ENCODE measurements at places on chromosomes 6 and 20.

DNA sequence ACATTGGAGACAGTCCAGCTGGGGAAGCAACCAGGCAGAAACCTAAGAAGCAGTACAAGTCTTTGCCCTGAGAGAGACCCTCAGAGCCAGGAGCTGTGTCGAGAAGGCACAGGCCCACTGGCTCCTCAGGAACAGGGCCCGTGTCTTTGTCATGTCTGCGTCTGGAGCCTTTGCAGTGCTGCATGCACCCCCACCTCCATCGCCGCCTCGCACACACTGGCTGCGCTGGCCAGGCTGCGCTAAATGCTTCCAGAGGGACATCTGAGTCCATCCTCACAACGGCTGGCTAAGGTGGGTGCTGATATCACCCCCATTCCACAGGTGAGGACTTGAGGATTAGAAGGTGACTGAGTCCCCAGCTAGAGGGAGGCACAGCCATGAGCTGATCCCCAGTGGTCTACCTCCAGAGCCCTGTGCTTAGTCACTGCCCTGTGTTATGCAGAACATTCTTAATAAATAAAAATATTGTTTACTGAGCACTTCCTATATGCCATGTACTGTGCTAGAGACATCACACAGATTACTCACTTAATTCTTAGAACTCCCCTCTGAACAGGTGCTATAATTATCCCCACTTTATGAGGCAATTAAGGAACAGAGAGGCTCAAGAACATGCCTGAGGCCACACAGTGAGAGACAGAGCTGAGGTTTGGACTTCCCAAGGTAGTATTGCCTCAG is 27.6 kb downstream of the GABRR2 start:
- DNase-seq: no peak

DNA sequence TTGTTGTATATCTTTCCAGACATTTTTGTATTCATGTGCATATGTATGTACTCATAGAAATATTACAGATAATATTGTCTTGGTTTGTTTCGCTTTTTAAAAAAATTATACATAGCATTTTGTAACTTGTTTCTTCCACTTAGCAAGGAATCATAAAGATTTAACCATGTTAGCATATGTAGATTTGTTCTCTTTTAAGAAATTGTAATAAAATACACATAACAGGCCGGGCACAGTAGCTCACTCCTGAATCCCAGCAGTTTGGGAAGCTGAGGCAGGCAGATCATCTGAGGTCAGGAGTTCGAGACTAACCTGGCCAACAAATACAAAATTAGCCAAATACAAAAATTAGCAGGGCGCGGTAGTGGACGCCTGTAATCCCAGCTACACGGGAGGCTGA is 44.4 kb upstream of the CSE1L start:
- no peak for DNase-seq

DNA sequence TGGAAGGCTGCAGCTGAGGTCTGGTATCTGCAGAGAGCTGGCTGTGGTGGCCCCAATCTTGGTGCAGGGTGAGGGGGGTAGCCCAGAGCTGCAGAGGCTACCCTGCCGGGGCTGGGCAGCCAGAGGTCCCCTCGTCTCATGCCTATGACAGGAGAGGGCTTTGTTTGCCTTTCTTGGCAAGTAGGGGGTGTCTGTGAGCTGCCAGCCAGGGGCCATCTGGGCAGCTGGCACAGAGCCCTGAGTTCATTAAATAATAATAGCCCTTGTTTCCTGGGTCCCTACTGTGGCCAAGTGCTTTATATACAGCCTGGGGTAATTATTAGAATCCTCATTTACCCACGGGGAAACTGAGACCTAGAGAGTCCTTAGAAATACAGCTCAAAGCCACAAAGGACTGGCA is 66.6 kb downstream of the EZR start:
- no peak for DNase-seq

DNA sequence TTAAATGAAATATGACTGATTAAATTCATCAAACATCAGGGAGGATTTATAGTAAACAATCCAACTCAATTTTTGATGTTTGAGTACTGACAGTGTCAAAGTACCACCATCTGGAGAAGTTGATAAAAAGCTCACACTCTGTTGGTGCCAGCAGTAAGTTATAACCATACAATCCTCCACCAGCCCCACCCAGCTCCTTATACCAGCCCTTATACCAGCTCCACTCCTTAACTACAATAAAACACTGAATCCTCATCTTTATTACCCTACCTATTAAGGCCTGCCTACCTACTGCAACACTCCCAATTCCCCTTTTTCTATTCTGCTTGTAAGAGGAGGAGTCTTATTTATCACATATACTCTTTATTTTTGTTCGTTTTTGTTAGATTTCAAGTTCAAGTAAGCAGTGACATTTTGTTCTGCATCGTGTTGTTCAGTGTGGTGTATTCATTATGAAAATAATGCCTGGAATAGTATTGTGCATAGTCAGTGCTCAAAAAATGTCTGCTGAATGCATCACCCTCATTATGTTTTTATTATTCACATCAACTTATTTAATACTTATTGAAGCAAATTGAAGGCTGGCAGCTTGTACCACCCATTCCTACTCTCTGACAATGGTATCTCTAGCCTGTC is 954.7 kb upstream of the ADGRB3 start:
- DNase-seq: no peak

GRCh38 chr20:51766994-51767866 is 960 bp downstream of the ATP9A start:
- DNase-seq: peak; percentile 92

GRCh38 chr20:58868795-58869194 is 16.3 kb downstream of the GNAS start:
- DNase-seq: no peak

DNA sequence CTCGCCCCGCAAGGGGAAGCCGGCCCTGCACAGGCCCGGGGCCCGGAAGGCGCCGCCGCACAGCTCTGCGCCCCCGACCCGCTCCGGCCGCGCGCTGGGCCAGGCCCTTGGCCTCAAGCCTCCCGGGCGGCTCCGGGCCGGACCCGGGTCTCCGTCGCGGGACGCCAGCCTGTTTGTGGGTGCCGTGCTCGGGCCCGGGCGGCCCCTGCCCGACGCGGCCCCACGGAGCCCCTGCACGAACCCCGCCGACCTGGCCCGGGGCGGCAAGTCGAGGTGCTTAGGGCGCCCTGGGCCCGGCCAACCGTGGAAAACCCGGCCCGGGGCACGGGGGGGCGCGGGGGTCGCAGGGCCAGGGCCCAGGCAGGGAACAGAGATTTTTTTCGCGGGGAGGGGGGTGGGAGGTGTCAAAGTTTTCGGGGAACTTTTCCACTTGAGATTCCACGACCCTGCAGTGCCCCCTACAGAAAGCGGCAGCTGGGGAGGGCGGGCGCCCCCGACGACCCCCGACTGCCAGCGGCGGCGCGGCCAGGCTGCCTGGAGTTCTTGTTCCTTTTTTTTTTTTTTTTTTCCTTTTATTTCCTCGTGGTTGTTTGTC is 805 bp upstream of the STX16 start:
- no peak for DNase-seq
